ENCODE measurements at places on chromosomes 2 and 18.
A peak's percentile ranks its signal among the peaks of the same experiment; 100 is the strongest.

DNA sequence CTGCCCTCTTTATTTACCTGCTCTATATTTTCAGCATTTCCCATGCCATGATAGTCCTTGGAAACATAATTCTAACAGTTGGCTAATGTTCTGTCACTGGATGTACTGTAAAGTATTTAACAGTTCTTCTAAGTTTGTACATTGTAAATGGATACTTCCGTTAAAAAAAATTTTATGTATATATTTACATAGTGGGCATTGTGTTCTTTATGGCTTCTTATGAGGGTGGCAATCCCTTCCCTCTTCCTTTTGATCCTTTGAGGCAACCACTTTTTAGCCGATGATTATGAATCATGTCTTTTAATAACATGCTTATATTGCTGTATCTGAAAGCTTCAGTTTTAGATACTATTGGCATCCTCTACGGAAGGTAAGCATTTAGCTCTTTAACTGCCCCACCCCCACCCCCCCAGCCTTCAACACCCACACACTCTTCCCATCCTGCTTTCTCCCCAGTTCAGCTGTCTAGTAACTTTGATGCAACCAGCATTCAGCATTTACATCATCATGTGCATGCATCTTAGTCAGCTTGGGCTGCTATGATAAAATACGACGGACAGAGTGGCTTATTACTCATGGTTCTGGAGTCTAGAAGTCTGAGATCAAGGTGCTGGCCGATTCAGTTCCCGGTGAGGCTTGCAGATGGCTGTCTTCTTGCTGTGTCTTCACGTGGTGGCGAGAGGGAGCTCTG lies 21.0 kb upstream of the EDAR start:
- DNase-seq: no peak

DNA sequence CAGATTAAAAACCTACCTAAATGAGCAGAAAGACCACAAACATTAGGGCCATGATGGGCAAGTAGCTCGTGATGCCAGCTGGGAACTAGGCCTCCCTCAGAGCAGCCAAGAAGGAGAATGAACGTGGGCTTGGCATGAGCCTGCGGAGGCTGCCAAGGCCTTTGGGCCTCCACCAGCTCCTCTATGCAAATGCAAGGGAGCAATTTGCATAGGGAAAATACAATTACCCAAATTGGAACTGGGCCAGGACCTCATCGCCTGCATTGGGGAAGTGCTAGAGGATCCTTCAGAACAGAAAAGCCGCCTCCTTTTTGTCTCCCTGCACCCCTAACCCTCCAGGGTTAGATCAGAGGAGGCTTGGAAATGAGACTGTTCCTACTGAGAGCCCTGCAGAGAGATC lies 326.4 kb downstream of the SMAD2 start:
- DNase-seq: peak; percentile 1

- no peak for DNase-seq
These were observed 178.2 kb downstream of the PLCL1 start for GRCh38 chr2:197982565-197982964.

DNA sequence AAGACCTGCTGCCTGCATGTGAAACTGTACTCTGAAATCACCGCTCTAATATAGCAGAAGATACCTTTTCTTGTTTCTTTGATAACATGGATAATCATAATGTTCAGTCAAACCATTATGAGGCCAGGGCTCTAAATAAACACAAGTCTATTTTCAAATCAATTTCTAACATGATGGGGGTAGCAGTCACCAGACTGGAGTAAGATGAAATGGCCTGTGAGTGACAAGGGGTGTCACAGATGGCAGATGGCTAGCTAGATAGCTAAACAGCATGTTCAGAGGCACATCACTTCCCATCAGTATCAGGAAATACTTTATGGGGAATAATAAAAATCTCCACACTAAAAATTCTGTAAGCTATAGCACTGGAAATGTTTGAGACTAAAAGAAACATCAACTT lies 14.0 kb downstream of the MBD2 start:
- DNase-seq: peak; percentile 28

DNA sequence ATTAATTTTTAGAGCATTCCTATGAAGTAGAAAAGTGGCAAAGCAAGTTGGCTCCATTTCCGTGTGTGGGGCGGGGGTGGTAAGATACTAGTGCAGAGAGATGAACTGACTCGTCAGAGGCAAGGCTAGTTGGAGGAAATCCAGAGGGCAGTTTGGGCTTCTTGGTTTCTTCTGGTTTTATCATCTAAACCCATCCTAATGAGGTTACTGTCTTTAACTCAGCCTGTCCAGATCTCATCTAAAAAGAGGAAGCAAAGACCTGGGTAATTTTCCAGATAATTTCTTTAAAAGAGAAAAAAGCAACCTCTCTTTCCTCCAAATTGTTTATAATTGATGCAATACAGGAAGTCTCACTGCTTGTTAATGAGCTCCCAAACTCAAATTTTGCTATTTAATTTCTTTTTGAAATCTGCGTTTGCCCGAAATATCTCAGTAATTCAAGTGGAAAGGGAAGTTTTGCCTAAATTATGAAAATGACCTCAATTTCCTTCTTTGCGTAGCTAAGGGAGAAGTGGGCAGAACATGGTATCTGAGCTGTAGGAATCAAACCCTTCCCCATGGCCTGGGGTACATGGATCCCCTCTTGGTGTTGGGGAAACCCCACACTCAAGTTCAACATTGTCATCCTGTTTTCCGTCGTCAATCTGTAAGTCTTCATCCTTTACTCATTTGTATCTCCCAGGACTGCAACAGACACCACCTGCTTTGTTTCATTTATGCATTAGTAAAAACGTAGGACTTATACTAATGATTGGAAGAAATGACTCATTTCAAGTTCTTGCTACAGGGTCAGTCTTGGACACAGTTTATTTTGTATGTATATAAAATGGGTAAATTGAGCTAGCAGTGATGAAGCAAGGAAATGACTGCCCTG lies 89.1 kb upstream of the KLF7 start:
- peak; percentile 91 for DNase-seq

DNA sequence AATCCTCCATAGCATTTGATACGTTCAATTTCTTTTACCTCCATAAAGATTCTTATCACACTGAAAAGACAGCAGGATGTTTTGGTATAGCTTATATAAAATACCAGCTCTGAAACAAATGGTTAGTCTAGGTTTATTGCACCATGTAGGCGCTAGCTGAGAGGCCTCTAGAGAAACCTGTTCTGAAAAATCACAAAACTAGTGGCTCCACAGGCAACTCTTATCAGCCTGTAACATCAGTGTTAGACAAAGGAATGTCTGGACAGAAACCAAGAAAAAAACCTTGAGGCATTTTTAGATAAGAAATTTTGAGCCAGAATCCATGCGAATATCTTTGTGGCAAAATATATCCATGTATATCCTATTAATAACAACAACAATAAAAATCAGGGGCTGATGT lies 440.4 kb upstream of the MAP2 start:
- DNase-seq: peak; percentile 5

DNA sequence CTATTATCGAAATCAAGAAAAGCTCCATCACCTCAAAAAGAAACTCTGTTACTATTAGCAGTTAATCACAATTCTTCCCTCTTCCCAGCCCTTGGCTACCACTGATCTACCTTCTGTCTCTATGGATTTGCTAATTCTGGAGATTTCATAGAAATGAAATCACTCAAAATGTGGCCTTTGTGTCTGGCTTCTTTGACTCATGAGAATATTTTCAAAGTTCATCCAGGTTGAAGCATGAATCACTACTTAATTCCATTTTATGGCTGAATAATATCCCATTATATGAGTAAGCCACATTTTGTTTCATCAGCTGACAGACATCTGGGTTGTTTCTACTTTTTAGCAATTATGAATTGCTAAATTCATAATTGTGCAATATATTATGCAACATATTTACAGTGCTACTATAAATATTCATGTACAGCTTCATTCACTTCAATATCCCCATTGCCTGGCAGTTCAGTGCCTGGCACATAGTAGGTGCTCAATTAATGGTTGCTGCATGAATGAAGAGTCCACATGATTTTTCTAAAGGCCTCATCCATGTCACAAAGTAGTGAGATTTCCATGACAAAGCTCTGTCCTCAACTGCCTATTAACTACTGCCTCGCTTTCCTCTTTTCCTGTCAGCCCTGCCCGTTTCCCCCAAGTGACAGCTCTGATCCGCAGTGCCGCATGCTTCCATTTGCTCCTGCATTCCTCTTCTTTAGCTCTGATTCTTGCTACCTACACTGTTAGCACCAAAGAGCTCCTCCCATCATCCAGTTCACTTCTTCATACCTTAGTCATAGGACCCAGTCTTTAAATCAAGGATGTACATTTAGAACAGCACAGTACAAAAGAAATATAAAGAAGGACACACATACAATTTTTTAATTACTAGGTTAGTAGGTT lies 32.8 kb downstream of the CCDC93 start:
- peak; percentile 23 for DNase-seq

GRCh38 chr2:66164470-66164869 lies 270.5 kb upstream of the MEIS1 start:
- DNase-seq: no peak

GRCh38 chr2:100940240-100940639 lies 61.8 kb upstream of the RPL31 start:
- DNase-seq: no peak

- DNase-seq: no peak
These were observed 15.5 kb downstream of the TMEM177 start for GRCh38 chr2:119694470-119694844.

- DNase-seq: peak; percentile 73
These were observed 59.6 kb downstream of the SPIRE1 start for GRCh38 chr18:12598181-12598930.

- DNase-seq: no peak
These were observed 415.3 kb upstream of the VWC2L start for GRCh38 chr2:213995400-213996105.

- DNase-seq: peak; percentile 88
These were observed 37.3 kb upstream of the TMEM177 start for GRCh38 chr2:119641562-119642258.

DNA sequence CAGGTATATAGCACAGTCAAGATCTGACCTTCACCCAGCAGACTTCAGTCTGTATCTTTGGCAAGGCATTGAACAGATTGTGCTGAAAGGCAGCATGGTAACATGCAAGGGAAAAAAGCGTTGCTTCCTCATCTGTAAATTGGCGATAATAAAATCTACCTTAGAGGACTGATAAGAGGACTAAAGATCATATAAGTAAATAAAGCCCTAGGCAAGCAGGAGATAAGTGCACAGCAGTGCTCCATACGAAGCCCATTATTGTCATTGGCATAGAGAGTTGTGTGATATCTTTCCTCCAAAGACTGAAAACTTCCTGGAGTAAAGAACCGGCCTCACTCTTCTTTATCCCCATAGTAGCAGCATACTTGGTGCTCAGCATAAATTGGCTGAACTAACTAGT lies 162.6 kb downstream of the ANKRD44 start:
- DNase-seq: no peak

DNA sequence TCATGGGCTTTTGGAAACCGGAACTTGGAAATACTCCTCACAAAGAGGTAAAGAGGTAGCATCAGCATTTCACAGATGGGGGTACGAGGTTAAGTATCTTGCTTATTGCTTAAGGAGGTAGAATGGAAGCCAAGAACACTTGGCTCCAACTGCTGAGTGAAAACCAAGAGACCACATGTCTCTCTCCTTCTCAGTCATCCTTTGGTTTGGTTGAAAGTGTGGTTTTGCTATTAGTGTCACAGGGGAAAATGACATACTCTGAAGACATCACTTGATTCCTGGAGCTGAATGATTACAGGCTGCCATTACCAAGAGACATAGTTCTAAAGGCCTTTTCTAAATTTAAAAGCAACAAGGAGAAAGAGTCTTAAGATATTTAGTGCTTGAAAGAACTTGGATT lies 41.5 kb downstream of the ANTXR1 start:
- no peak for DNase-seq

DNA sequence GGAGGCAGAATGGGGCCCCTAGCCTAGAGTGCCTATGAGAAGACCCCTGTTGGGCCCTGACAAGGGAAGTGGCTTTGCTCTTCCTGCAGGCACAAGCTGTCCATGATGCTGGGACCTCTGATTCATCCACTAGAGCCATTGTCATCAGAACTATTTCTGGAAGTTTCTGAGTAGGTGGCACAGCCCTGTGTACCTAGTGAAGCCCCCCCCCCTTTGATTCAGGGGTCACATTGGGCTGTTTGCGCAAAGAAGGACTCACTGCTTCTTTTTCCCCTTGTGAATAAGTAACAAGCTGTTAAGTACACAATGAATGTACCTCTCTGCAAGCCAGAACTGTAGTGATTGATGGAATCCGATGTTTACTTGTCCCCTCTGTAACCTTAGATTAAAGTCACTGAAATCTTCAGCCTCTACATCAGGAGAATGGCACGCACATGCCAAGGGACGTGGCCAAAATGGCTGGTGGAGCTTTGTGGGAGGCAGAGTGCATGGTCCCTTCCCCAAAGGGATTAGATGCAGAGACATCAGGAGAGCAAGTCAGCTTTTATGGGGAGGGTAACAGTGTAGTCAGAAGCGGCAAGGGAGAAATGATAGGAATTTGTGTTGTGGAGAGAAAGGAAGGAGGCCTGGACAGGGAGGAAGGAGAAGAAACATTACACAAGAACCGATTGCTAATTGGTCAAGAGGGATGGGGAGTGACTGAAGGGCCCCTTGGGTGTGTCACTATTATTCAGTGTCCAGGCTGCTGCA lies 267.6 kb upstream of the RAB12 start:
- no peak for DNase-seq

DNA sequence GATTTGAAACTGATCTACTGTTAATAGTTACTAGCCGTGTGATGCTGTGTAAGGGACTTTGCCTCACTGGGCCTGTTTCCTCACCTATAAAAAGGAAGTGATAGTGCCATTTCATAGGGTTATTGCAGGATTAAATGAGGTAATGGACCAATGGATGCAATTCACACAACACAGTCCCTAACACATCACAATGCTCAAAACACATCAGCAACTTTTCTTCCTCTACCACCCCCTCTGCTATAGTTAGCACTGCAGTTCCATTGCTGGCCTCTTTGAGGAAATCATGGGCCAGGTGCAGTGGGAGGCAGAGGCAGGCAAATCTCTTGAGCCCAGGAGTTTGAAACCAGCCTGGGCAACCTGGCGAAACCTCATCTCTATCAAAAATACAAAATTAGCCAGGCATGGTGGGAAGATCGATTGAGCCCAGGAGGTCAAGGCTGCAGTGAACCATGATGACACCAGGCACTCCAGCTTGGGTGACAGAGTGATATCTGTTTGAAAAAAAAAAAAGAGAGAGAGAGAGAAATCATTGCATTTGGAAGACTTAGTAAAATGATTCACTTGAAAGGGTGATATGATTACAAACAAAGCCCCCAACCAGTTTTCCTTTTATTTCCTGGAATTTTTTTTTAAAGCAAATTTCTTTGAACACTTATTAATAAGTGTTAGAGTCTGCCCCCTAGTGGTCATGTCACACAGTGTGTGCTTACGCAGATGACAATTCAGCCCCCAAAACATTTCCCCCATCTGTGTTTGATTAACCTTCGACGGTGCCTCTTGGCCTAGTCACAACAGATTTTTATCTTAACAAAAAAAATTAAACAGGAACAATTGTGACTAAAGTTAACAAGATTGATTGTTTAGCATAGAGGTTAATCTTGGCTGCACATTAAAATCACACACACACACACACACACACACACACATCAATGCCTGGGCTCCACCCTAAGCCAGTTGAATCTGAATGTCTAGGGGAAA lies 88.6 kb upstream of the BCL11A start:
- peak; percentile 85 for DNase-seq

- DNase-seq: no peak
These were observed 44.9 kb upstream of the SLC3A1 start for GRCh38 chr2:44230378-44230777.

GRCh38 chr2:119464981-119465380 lies 33.3 kb downstream of the TMEM37 start:
- DNase-seq: no peak
